C1 segment of cervical spinal cord (tissue), 14 donors: ENCODE measurements at places on chromosomes 1 and 21.

- no peak for DNase-seq
These were observed 105.1 kb downstream of the LRIG2 start for GRCh38 chr1:113178106-113178505.

DNA sequence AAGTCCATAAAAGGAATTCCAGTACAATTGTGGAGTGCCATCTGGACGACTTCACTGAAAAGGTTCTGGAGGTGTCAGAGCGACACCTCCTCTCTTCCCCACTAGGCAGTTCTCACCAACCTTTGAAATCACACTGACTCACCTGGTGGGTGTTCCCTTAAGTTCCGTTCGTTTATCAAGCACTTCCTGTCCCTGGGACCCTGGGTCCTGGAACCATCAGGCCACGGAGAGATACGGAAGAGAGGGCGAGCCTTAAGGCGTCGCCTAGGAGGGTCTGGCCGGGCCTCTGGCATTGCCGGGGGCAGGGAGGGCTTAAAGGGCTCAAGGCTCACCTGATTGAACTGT is 317 bp downstream of the SPAG17 start:
- no peak for DNase-seq

GRCh38 chr1:150507912-150508864 is at the start of gene ECM1:
ECM1 (plus strand) TSS chr1:150508109; CDS start chr1:150508210, 101 bp downstream.
- no peak for DNase-seq

DNA sequence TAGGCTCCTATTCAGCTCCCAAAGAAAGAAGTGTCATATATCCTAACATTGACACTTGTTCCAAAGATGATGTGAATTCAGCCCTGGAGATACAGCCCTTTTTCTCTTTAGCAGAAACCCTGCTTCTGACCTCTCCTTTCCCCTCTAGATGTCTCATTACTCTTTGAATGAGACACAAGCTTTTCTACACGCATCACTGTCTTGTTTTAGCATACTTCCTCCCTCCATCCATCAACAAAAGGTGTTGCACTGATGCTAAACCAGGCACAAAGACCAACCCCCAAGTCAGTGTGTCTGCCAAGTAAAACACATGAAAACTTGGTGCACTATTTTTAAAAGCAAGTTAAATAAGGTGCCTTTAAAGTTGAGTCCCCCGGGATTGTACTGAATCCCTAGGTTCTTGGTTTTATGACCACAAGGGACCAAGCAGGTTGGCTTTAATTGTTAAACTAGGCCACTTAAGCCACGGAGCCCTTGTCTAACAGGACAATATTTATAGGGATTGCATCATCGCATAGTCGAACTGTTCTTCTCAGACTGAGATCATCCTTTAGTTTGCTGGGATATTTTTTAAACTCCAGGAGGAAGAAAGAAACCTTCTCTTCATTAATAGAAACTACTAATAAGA is 101.0 kb upstream of the GUCA2B start:
- no peak for DNase-seq

GRCh38 chr1:246559310-246559709 is 6.8 kb downstream of the TFB2M start:
- DNase-seq, result no peak
